HuH-7.5 (cell line): ENCODE measurements at places on chromosomes 7 and 10.
A peak's percentile ranks its signal among the peaks of the same experiment; 100 is the strongest.

GRCh38 chr10:60729106-60729505, 49.2 kb upstream of the CDK1 start:
- DNase-seq, result no peak

- DNase-seq, result no peak
These were observed 345.1 kb downstream of the RNLS start for GRCh38 chr10:88237896-88238614.

- DNase-seq, result no peak
These were observed 115.0 kb downstream of the TMEM26 start for GRCh38 chr10:61338146-61338545.

DNA sequence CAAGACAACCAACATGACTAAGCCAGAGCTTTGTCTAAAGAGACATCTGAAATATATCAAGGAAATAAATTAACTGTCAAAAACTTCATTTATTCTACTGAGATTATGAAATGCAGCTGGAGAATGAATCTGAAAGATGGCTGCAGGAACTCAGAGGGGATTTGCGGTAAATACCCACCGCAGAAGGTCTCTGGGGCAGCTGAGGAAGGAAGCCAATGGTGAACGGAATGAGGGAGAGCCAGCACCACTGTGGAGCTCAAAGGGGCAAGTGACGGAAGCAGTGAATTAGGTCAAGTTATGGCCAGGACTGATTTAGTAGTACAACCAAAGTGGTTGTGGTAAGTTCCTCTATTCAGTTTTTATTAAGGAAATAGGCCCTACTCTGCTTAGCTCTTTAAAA, 215.3 kb upstream of the GLI3 start:
- DNase-seq, result no peak

DNA sequence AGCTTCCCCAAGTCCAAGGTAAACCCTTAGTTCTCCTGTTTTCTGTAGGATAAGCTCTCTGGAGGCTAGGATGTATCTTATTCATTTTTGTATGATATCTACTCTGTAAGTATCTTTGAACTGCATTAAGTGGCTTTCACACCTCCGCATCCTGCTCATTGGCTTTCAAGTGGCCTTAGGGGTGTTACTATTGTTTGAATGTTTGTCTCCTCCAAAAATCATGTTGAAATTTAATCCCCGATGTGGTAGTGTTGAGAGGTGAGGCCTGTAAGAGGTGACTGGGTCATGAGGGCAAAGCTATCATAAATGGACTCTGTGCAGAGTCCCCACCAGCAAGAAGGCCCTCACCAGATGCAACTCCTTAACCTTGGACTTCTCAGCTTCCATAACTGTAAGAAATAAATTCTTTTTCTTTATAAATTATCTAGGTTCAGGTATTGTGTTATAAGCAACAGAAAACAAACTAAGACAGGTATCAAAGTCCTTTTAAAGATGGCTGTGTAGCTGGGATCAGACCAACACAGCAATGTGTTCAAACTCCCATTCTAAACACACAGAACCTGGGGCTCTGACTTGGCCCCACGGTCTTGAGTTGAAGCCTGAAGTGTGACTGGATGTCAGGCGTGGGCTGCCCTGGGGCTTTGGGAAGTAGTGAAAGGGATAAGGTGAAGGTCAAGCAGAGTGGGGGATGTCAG, 25.9 kb downstream of the TBXAS1 start:
- DNase-seq, result no peak

DNA sequence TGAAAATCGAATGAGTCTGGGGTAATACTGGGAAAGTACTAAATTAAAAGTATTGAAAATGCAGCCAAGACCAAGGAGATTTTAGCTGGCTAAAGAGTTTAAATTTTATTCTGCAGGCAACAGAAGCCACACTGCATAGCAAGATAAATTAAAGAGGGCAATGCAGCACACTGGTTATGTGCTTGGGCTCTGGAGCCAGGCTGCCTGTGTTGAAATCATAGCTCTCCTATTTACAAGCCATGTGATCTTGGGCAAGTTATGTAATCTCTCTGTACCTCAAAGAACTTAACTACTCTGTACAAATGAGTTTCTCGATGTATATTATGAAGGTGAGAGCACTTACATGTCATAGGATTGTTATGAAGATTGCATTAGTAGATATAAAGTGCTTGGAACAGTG, 9.9 kb downstream of the SLC25A13 start:
- DNase-seq, result no peak

- no peak for DNase-seq
These were observed 61.0 kb downstream of the NRP1 start for GRCh38 chr10:33273295-33274002.

GRCh38 chr10:102783568-102783967, 39.8 kb downstream of the WBP1L start:
- no peak for DNase-seq

DNA sequence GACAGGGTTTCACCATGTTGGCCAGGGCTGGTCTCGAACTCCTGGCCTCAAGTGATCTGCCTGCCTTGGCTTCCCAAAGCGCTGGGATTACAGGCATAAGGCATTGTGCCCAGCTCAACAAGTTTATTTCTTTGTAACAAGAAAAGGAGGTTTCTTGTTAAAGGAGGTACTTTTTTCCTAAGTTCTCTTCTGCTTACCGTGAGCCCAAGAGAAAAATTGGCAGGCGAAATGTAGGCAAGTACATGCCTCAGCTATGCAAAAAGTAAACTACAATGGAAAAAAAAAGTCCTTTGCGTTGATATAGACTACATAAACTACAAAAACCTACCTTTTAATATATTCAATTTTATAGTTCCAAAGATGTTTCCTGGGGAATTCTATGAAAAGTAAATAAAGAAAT, 122.6 kb downstream of the DKK1 start:
- DNase-seq, result no peak

GRCh38 chr10:88826388-88826787, 23.9 kb downstream of the LIPM start:
- DNase-seq, result no peak

DNA sequence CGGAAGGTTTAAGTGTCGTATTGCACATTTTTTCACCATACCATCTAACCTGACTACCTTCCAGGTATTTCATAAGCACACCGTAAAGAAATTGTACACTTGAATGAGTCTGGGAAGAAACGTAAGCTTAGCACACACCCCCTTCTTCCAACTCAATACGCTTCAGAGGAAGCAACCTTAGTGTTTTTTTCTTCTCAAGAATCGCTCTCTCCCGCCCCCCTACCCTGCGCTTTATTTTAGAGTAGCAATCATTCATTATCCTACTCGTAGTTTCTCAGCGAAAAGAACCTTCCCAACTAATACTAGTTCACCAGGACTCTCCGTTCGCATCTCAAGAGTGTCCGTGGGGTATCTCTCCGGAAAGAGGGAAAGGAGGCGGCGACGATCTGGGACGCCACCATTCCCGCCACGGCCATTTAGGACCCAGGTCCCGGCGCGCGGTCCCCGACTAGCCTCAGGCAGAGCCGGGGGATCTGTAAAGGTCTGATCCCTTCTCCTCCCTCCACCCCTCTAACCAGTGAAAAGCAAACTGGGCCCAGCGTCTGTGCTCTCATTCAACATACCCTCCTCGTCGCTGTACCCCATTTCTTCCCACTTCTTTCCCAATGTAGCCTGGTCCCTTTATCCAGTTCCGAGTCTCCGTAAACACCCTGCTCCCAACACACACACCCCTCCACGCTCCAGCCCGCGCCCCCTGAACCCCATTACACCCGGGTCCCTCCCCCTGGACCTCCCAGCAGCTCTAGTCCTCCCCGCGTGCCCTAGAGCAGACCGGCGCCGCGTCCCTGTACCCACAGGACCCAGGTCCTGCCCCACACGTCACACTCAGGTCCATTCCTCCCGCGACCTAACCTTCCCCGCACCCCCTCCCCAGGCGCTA, 16.0 kb downstream of the MYOZ1 start:
- no peak for DNase-seq

DNA sequence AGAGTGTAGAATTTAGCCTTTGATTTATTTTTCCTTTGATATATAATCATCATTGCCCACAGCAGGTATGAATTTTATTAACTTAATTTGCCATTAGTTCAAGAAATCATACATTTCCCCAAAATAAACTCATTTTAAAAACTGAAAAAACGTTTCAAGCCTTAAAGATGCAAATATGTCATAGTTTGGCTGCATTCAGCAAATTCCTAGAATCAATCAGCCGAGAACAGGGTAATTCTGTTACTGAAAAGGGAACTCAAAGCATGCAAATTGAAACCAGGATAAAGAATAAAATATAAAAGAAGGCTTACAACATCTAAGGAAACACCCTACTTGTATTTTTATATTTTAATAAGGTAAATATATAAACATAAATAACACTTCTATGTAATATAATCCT, 233.8 kb upstream of the PRKCQ start:
- no peak for DNase-seq

- DNase-seq, result no peak
These were observed 77.7 kb downstream of the VWA2 start for GRCh38 chr10:114316744-114317143.

DNA sequence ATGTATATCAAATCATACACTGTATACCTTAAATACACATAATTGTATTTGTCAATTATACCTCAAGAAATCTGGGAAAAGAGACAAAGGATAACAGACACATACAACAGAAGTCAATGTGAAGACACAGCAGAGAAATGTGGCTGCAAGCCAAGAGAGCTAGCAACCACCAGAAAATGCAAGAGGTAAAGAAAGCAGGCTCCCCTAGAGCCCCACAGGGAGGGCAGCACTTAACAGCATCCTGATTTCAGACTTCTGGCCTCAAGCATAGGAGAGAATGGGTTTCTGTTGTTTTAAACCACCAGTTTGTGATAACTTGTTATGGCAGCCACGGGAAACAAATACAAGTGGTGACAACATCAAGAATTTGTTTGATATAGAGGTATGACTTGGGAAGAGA, 1197.2 kb downstream of the SORCS1 start:
- DNase-seq, result no peak

GRCh38 chr7:114416129-114416990, 1.7 kb downstream of the FOXP2 start:
- DNase-seq, result no peak

GRCh38 chr10:47451273-47451997, 32.5 kb downstream of the ANXA8 start:
- no peak for DNase-seq

DNA sequence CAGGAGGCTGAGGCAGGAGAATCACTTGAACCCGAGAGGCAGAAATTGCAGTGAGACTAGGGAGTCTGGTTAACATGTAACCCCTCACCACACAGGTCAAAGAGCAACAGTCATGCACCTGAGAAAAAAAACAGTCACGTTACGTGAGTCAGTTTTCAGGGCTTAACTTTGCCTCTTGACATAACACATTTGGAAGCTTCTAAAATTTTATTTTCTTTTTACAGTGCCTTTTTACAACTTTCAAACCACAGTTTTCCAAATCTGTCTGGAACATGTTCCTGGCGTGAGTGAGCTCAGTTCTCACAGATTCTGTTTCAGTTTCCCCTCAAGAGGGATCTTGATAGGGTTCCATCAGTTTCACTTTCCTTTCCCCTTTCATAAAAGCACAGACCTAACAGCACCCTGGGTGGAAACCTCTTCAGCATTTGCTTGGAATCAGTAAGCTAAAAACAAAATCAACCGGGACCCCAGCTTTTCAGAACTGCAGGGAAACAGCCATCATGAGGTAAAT, 4.4 kb downstream of the IFIT3 start:
- peak; percentile 12 for DNase-seq

DNA sequence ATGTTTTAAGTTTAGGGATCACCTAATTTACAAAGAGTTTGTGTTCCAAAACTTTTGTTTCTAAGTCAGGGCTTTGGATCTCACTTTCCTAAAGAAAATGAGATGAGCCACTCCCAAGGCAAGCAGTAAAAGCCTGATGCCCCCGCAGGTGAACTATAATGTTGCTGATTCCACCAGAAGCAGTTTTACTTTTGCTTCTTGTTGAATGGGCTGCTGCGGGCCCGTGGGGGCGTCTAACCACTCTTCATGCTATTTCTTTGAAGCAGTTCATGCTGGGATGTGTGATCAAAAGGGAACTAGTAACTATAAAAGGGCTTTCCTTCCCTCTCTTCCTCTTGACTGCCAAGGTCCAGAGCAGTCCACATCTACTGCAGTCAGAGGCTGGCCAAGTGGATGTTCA, 118.7 kb upstream of the NEBL start:
- no peak for DNase-seq

GRCh38 chr7:25739143-25739542, 412.9 kb upstream of the NFE2L3 start:
- no peak for DNase-seq

GRCh38 chr7:104096683-104097082, 107.2 kb upstream of the RELN start:
- peak; percentile 37 for DNase-seq

DNA sequence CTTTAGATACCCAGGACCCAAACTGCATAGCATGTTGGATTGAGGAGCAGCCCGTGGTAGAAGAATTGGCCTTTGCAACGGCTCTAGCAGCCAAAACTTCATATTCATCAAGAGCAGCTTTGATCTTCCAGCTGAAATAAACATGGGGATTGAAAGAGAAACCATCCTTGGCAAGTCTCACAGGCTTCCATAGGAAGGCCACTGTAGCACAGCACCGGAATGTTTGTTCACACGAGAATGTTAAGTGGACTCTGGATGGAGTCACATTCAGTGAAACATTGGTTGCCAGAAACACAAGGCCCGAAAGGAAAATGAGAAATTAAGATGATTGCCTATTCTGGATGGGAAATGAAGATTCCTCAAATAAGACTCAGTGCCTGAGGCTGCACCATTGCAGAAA, 97.4 kb downstream of the RAB18 start:
- no peak for DNase-seq

DNA sequence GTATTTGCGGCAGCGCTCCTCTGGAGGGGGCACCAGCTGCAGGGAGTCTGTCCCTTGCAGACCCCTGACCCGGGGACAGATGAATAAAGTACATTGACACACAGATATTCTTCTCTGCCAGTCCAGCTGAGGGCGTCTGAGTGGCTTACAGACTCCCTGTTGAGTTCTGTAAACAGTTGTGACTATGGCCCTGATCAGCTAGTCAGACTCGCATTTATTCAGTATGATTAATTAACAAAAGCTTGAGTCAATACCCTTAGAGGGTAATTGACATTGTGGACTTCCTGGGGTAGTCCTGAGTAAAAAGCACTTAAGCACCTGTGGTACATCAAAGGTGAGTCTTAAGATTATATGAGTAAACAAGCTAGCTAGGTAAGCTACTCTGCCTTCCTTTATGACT, 21.0 kb downstream of the ANKRD30A start:
- DNase-seq, result no peak

DNA sequence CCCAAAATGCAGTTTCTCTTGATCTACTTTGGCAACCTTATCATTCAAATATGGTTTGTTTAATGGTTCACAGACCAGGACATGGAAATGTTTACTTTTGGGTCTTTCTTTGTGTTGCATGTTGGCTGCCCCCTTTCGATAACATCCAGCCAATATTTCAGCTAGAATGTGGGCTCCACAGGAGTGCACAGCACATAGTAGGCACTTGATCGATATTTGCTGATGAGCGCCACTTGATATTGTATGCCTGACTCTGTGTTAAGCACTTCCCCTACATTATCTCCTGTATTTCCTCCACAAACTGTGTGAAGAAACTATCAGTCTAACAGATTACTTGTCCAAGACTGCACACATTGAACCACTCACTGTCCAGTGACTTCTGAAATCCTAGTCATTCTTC, 60.2 kb downstream of the SMURF1 start:
- no peak for DNase-seq

- DNase-seq, result no peak
These were observed 167.8 kb downstream of the CDCA7L start for GRCh38 chr7:21777921-21778320.

GRCh38 chr7:42575171-42575570, 336.7 kb downstream of the C7orf25 start:
- DNase-seq, result no peak
